ENCODE measurements at places on chromosomes 4 and X.
A peak's percentile ranks its signal among the peaks of the same experiment; 100 is the strongest.

DNA sequence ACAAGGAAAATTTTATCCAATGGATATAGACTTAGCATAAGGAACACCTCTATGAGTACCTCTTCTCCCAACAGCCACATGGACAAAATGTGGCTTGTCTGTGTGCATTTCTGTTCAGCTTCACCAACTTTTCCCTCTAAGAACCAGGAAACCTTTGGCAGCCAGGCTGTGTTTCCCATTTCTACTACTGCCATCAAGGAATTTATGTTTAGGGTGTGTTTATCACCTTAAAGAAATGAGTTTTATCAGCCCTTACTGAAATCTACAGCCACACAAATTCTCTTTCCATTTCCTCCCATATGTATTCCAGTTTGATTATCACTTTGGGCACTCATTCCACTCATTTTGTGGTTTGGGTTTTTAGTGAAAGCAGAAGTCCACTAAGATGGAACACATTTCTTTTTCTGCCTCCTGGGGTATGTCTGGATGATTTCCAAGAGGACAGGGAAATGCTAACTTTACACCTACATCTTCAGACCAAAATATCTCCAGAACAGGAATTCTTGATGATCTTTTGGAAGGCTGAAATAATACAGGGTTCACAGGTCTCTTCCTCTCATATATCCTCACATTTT lies 82.6 kb upstream of the MAOA start:
- no peak for DNase-seq

DNA sequence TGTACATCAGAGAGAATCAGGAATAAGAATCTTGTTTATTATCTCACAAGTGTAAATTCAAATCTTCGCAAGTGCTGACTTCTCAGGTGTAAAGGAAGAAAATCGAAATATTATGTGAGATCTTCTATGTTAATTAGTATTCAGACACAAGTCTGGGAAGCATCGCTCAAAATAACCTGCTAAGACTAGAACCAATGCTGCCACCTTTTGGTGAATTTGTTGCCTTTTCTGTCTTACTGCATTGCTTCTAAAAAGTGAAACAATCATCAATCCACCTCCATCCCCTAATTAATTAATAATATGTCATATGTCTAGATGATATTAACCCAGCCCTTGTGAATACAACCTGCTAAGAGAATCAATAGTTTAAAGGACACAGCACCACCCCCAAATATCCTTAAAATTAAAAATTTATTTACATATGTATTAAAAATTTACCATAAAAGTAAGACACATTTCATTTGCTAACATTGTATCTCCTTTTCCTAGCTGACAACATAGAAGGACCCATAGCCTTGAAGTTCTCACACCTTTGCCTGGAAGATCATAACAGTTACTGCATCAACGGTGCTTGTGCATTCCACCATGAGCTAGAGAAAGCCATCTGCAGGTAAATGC lies 3.5 kb downstream of the EPGN start:
- peak; percentile 6 for DNase-seq

GRCh38 chr4:185134307-185134869 lies 8.7 kb upstream of the SLC25A4 start:
- DNase-seq, result peak; percentile 18

- no peak for DNase-seq
These were observed 14.2 kb downstream of the ZNF518B start for GRCh38 chr4:10442976-10443375.

DNA sequence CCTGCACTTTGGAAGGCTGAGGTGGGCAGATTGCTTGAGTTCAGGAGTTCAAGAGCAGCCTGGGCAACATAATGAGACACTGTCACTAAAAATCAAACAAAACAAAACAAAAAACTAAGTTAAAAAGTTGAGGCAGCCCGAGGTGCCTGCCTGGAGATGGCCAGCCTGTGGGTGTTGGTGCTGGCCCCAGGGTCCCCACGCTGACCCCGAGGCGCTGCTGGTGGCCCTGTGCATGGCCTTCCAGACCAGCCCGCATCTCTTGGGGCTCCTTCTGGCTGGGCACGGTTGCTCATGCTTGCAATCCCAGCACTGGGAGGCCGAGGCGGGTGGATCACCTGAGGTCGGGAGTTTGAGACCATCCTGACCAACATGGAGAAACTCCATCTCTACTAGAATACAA lies 4.4 kb downstream of the ETNPPL start:
- DNase-seq, result no peak

- no peak for DNase-seq
These were observed 331.4 kb downstream of the RAPGEF2 start for GRCh38 chr4:159434114-159434870.

GRCh38 chrX:5774446-5774845 lies 454.2 kb downstream of the NLGN4X start:
- DNase-seq, result no peak

DNA sequence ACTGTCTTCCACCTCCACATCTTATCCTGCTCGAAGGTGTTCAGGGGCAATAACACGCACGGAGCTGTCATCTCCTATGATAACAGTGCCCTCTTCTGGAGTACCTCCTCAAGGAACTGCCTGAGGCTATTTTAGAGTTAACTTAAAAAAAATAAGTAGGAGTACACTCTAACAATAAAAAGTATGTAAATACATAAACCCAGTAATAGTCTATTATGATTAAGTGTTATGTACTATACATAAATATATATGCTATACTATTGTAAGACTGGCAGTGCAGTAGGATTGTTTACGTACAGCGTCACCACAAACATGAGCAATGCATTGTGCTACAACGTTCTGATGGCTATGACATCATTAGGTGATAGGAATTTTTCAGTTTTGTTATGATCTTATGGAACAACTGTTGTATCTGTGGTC lies 34.5 kb upstream of the TLR2 start:
- DNase-seq, result peak; percentile 37

DNA sequence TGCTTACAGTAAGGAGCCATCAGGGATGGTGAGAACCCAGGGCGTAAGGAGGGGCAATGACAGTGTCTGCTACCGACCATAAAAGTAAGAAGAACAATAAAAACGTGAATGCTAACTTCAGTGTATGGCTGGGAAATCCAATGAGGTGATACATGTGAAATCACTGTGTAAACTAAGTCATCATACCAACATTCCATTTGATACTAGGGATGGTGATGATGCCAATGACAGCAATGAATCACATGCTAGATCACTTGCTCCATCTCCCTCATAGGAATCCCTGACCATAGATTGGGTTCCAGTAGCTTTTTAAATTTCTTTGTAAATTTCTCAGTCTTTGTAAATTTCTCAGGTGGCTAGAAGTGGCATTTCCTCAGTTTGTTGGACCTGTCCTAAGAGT lies 146.3 kb downstream of the SMIM20 start:
- DNase-seq, result no peak

- no peak for DNase-seq
These were observed 17.6 kb downstream of the SLC2A9 start for GRCh38 chr4:10003666-10004065.

GRCh38 chrX:79366873-79367749 lies at the start of gene ITM2A:
ITM2A (minus strand) TSS chrX:79367334; CDS start chrX:79367215, 119 bp downstream.
- peak; percentile 28 for DNase-seq

DNA sequence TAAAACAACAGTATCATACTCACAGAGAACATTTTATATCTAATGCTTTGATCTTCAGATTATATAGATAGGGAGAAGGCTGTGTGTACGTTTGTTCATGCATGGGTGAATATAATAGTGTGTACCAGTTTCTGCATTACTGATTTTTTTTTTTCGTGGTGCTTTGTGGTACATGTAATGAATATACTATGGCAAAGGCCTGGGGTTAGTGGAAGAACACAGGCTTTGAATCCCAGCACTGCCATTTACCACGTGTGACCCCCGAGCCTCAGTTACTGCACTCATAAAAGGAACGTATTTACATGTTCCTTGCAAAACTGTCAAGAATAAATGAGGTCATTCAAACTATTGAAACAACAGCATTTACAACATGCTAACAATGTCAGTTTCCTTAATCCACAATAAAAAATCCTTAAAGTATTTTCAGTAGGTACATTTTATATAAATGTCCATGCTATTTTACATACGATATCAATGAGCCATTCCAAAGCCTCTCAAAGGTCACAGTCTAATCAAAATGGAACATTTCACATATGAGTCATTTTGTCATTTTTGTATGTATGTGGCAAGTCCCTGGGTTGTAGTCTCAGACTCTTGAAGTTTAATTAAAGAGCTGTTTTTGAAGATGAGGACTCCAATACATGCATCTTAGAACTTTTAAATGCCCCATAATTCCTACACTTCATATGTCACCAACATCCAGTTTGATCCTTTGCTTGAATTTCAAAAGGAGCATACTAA lies 242.8 kb downstream of the PPP3CA start:
- no peak for DNase-seq

DNA sequence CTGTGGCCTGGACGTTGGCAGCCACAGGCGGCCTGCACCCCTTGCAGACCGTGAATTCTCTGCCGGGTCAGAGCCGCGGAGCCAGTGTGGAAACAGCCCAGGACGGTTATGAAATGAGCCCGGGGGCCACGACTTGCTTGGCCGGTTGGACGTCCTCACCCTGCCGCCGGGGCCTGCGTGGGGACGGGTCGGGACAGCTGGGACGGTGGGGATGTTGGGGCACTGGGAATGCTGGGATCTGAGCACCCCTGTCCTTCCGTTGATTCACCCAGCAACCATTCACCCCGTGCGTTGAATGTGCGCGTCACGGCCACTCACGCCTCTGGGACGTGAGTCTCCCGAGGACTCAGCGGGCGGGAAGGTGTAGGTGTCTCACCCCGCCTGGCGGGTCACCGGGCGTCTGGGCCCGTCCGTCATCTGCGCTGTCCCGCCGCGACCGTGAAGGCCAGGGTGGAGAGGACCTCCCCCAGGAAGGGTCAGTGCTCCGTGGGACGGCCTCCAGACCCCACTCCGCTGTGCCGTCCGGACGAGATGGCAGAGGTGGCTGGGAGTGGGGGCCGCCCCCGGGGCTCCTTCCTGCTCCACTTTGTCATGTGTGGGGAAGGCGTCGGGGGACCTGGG lies 4.5 kb upstream of the PLCXD1 start:
- no peak for DNase-seq

DNA sequence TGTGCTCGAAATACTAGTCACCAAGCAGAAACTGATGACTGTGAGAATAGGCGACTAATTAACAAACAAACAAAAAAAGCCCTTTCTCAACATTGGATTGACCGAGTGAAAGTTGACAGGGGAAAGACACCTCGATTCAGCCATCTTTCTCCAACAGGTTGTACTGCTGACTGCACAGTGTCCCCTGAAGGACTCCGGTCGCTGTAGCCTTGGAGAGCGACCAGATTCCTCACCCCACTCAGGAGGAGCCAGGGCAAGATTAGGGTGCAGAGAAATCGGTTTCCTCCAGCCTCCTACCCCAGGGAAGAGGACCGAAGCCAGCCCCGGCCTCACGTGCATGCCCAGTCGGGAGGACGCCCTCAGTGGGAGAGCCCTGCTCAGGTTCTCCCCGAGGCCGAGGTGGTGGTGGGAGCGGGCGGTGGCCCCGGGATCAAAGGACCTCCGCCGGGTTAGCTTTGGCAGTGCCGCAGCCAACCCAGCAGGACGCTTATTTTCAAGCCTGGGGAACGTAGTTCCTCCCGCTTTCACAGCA lies 1.1 kb upstream of the RAP1GDS1 start:
- DNase-seq, result no peak

DNA sequence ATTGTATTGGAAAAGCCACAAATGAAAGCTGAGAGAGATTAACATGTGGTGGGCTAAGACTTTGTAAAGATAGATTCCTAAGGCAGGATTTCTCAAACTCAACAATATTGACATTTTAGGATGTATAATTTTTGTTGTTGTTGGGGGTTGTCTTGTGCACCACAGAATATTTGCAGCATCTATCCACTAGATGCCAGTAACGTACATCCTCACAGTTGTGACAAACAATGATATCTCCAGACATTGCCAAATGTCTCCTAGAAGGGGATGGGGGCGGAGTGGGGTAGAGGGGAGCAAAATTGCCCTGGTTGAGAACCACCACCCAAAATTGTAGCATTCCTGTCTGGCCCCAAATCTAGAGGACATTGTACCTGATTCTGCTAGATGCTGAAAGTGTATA lies 14.7 kb upstream of the CBR4 start:
- no peak for DNase-seq

DNA sequence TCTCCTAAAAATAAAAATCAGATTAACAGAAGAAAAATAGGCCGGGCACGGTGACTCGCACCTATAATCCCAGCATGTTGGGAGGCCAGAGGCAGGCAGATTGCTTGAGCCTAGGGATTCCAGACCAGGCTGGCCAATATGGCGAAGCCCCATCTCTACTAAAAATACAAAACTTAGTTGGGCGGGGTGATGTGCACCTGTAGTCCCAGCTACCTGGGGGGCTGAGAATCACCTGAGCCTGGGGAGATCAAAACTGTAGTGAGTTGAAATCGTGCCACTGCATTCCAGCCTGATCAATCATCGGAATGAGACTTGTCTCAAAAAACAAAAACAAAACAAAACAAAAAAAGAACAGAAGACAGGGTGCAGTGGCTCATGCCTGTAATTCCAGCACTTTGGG lies 32.8 kb upstream of the NOCT start:
- DNase-seq, result no peak

DNA sequence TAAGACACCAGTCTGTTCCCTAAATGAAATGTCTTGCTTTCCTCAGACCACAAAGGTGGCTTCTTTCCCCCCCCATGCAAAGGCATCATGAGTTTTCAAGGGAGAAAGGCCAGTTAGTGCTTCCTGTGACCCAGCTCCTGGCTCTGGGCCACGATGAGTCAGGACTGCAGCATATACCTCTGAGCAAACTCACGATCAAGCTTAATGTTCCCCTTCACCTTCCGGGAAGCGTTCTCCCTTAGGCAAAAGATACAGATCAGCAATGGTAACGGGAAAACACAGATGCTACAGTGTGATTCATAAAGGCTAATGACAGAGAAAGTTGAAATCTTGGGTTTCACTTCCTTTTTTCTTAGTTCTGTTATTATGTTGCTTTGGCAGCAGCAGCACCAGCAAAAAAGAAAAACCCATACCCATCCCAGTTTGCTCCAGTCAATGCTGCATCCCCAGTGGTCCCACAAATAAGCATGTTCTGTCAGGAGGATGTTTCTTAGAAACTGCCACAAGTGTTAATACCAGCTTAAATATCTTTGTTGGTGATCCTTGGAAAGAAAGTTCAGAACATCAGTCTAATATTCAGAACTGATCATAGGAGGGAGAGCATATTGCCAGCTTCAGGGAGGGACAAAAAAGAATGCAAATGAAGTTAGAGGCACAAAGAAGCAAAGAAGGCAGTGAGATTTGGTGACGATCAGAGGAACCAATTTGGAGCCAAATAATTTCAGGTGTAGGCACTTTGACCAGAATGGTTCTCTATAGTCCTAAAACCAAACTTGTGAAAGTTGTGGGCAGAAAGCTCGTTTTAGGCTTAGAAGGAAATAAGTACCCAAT lies 41.2 kb downstream of the LONRF3 start:
- DNase-seq, result peak; percentile 15

DNA sequence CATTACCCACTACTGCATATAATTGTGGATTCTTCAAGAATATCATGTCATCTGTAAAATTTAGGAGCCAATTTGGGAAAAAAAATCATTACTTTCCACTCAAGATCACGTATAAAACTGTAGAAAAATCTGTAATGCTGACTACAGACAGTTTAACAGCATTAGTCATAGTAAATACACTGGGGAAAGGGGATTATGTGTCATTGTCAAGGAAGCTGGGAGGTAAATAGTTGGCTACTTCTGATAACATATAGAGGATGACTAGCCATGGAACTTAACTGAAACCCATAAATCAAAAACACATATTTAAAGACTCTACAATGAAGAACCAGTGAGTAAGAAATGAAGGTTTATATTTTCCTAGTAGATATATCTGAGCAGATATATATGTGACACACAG lies 1666.4 kb upstream of the IGFBP7 start:
- no peak for DNase-seq

- no peak for DNase-seq
These were observed 10.6 kb downstream of the ABCD1 start for GRCh38 chrX:153735274-153735673.

- no peak for DNase-seq
These were observed 81.2 kb downstream of the LIMCH1 start for GRCh38 chr4:41619161-41619560.
